T-helper 2 cell treated with Interferon-gamma antibody and Interleukin-4, amounts not matched to agents 5 μg/mL and 100 μg/mL, for 36 hours (primary cell): ENCODE measurements at places on chromosomes 1 and 21.

DNA sequence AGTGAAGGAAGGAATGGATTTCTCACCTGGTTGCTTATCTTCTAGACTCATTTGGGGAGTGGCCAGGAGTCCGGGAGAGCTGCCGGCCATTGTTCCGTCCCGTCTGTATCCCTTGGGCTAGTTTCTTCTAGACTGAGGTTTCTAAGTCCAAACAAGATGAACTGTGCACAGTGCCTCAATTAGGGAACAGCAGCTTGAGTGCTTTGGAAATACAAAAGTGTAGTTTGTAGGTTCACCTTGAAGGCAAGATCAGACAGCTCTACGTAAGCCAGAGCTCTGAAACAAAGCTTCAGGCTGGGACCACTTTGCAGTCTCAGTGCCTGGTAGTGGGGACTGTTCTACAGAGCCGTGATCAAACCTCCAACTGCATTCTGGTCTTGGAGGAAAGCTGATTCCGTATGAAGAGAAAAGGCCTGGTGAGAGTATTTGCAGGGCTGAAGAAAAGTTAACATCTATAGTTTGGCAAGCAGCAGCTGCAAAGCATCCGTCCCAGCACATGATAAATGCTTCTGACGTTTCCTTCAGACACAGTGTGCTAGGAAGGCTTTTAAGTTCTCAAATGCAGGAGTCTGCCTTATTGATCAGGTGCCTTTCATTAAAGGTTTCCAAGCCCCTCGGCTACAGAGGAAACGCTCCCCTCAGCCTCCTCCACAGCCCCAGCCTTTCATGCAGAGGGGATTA, 432.8 kb downstream of the KIF26B start:
- no peak overlapping the region for H3K27ac ChIP-seq
- no peak overlapping the region for H3K4me3 ChIP-seq
- no peaks in the 10 kb centered on the region for H3K4me1 ChIP-seq
- H3K36me3 ChIP-seq: no peaks in the 10 kb centered on the region
- DNase-seq: no peak

DNA sequence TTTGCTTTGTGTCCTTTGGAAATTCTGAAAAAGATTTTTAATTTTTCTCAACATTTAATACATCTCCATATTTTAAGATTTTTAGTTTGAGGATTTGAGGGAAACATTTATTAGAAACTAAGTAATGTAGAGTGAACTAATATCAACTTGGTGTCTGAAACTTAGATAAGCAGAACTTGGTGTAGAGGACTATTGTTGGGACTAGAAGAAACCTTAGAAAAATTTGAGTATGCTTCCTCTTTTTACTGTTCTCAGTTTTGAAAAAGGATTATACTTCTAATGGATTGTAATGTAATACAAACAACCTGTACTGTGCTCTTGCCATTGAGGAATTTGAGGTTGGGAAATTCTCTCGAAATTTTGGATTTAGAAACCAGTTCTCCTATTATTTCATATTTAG, 2.4 kb downstream of the FNBP1L start:
- no peak for DNase-seq
- peaks cover 74% of the 10 kb centered on the region for H3K27me3 ChIP-seq
- peaks cover 17% of the 10 kb centered on the region for H3K4me1 ChIP-seq
- no peaks in the 10 kb centered on the region for H3K36me3 ChIP-seq

- peaks cover 2% of the 10 kb centered on the region for H3K36me3 ChIP-seq
- H3K27me3 ChIP-seq: peaks cover 50% of the 10 kb centered on the region
- no peak for DNase-seq
- H3K27ac ChIP-seq: no peak overlapping the region
These were observed 3.0 kb downstream of the TIAM1 start for GRCh38 chr21:31340942-31341487.

DNA sequence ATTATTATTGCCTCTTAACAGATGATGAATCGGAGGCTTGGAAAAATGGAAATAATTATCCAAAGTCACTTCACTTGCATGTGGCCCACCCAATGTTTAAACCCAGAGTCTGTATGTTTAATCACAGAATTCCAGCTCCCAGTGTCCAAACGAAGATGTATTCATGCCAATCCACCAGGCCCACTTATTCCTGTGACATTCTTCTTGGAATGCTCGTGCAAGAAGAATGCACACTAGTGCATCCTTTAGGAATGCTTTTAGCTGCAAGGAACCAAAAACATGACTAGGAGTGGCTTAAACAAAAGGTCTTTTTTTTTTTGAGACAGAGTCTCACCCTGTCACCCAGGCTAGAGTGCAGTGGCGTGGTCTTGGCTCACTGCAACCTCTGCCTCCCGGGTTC, 8.9 kb upstream of the OPRD1 start:
- peaks cover 10% of the 10 kb centered on the region for H3K27me3 ChIP-seq
- DNase-seq: no peak
- peaks cover 2% of the 10 kb centered on the region for H3K4me1 ChIP-seq
- H3K36me3 ChIP-seq: no peaks in the 10 kb centered on the region

GRCh38 chr1:14726606-14727005, 128.1 kb downstream of the KAZN start:
- no peak overlapping the region for H3K4me3 ChIP-seq
- H3K4me1 ChIP-seq: no peaks in the 10 kb centered on the region
- no peaks in the 10 kb centered on the region for H3K36me3 ChIP-seq
- no peak overlapping the region for H3K27ac ChIP-seq
- H3K27me3 ChIP-seq: no peaks in the 10 kb centered on the region
- DNase-seq: no peak
